Activated CD8-positive, alpha-beta memory T cell treated with anti-CD3 and anti-CD28 coated beads for 48 hours (primary cell): ENCODE measurements at places on chromosomes 5 and 9.

DNA sequence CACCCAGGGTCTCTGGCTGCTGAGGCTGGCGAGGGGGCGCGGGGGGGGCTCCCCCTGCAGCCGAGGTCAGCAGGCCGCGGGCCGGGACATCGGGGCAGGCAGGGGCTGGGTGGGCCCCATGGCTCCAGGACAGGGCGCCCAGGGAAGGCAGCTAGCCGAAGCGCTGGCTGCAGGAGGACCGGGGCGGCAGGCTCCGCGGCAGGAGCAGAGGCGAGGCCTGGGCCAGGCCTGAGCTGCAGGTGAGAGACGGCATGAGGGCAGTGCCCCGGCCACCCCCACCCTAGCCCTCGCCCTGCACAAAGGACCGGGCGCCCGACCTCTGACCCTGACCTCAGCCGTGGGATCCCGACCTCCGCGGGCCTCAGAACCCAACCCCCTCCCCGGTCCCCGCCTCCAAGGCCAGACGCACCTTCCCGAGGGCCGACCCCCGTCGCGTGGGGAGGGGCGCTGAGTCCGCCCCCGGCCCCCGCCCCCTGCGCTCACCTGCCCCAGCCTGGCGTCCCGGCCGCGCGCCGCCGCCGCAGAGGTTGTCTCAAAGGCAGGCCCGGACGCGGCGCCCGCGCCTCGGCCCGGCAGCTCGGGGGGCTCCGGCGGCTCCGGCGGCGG lies 431 bp downstream of the RNF208 start:
- DNase-seq, result no peak

- DNase-seq, result no peak
Measured at GRCh38 chr5:39422036-39422606, 2.7 kb downstream of the DAB2 start.

- DNase-seq, result no peak
Measured at GRCh38 chr5:179599100-179599499, 24.4 kb downstream of the HNRNPH1 start.

DNA sequence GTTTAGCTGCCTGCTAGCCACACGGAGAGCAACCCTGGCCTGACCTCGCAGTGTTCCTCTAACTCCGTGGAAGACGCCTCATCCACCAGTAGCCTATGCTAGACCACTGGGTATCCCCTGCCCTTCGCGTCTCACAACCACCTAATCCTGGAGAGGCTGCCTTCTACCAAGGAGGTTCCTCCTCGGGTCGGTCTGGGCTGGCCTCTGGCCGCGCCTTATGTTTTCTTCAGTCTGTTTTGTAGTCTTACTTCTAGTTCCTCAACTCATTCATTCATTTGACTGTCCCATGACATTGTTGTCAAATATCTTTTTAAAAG lies 1.6 kb upstream of the TPM2 start:
- no peak for DNase-seq

GRCh38 chr5:13480834-13481233 lies 463.7 kb downstream of the DNAH5 start:
- no peak for DNase-seq

GRCh38 chr9:88694625-88695024 lies 159.6 kb downstream of the NXNL2 start:
- DNase-seq, result no peak

- no peak for DNase-seq
Measured at GRCh38 chr9:88287972-88288371, 100.3 kb upstream of the SPIN1 start.

DNA sequence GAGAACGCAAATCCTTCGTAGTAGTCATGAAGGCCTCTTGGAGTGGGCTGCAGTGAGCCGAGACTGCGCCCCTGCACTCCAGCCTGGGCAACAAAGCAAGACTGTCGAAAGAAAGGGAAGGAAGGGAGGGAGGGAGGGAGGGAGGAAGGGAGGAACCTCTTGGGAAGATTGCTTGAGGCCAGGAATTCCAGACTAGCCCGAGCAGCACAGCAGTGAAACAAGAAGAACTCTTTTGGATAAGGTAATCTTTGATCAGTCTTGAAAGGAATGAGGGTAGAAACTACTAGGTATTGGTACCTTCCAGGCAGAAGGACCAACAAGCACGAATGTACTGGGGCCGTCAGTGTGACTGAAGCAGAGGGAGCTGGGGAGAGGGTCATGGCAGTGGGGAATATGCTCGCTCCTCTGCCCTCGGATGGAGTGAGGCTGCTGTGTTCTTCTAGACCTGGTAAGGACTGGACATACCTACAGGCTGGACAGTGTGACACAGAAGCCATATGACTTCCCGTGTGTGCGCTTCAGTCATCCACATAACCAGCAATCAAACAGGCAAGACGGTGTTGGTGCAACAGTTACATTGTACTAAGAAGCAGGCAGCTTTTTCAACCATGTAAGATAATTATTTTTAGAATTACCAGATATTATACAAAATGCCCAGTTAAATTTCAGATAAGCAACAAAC lies 45.2 kb downstream of the P4HA2 start:
- DNase-seq, result no peak

- no peak for DNase-seq
Measured at GRCh38 chr5:124274949-124275348, 471.5 kb downstream of the ZNF608 start.

GRCh38 chr5:172827841-172828240 lies 6.2 kb upstream of the ERGIC1 start:
- no peak for DNase-seq

- no peak for DNase-seq
Measured at GRCh38 chr5:26259081-26259480, 779.3 kb downstream of the CDH9 start.

- no peak for DNase-seq
Measured at GRCh38 chr5:98768160-98768959, 5.1 kb upstream of the RGMB start.

DNA sequence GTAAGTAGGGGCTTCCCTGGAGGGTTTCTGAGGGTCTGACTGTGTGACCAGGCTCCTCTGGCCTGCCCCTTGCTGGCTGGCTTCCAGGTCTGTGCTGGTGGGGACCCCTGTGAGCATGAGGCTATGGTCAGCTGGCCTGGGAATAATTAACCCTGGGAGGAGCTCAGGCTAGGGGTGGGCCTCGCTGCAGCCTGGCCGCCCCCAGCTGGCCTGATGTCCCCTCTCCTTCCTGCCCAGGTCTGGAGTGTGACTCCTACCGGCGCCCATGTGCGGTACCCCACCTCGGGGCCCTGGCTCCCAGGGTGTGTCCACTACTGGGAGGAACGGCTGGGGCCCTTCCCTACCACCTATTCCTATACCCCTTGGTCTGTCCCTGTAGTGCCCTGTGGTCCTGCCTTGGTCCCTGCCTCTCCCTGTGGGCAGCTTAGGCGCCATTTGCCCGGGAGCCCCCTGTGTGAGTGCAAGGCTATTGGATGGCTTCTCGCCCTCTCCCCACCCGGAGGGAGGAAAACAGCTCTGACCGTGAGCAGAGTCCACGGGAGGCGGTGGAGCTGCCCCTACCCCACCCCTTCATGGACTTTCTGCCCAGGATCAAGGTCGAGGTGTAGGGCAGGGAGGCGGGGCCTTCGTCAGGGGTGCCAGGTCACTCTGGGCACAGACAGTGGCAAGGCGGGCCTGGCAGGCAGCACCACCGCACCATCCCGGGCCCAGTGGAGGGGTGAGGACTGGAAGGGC lies 9.4 kb downstream of the RXRA start:
- no peak for DNase-seq

- DNase-seq, result no peak
Measured at GRCh38 chr5:139131465-139131864, 66.7 kb downstream of the SIL1 start.

GRCh38 chr9:117795271-117795670 lies 91.1 kb downstream of the TLR4 start:
- no peak for DNase-seq

DNA sequence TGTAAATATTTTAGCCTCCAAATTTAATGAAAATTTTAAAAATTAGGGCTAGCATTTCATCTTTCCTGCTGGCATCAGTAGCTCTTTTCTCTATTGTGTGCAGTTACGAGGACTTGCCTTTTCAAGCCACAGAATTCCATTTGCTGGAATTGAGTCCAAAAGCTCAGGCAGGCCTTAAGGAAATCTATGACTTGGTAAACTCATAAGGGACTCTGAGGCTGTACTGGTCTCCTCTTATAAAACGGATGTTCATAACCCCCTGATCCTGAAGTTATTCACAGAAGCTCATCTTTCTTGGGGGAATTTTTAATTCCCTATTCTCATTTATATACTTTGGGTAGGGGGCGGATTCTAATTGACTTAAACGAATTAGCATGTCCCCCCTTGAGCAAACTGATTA lies 23.4 kb downstream of the ANKRA2 start:
- no peak for DNase-seq

DNA sequence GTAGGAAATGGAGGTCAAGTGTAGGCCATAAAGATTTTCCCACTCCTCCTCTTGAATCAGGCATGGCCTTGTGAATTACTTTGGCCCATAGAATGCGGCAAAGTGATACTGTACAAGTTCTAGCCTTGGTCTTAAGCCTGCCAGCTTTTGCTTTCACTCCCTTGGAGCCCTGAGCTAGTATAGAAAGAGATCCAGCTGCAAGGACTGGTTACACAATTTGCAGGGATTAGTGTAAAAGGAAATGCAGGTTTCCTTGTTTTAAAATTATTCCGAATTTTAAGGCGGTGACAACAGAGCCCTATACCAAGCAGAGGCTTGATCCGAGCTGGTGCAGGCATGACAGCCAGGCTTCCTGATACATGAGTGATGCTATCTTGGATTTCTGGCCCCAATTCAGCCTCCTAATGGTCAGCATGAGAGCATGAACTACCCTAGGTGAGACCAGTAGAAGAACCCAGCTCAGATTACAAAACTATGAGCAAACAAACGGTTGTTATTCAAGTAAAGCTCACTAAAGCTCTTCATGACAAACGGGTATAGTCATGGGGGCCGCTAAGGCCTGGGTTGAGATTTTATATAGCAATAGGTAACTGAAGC lies 257.9 kb downstream of the DOCK8 start:
- DNase-seq, result no peak
